ENCODE measurements at places on chromosomes 4 and X.

DNA sequence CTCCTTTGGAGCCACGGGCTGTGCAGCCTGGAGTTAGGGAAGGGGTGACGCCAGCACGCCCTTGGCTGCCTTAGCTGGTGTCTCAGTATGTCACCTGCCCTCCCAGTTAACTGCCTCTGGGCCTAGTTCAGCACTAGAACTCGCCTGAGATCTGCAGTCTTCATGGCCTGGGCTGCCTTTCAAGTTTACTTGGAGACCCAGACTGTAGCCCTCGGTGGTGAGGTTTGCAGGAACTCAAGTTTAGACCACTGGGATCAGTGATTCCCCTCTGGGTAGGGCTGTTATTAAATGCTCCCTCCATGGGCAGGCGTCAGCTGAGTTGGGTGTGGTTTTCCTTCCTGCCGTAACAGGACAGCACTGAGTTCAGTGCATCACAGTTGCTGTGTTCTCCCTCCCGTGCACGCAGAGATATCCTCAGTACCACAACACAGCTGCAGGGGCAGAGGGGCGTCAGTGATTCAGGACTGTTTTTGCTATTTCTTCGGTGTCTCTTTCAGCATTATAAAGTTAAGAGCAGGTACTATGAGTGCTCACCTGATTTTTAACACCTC lies 30.5 kb downstream of the PLAC8 start:
- peak; percentile 50 for DNase-seq

- no peak for DNase-seq
Observed at GRCh38 chr4:76968937-76969336, 19.4 kb downstream of the SEPTIN11 start.

- DNase-seq: no peak
Observed at GRCh38 chrX:34578237-34578636, 78.8 kb downstream of the TMEM47 start.

DNA sequence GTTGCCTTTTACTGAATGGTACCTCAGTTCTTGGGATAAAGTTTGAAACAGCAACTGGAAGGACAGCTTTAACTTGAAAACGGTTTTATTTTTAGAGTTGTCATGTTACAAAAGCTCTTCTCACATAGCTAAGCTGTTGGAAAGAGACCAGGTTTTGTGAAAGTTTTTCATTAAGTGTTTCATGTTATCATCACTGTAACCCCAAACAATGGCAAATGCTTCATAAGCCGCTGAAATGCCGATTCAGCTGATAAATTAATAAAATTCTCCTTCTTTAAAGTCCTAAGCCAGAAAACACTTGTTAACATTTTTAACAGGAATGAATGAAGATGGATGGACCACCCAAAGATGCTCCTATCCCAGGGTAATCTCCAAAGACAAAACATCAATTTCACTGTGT lies 76.1 kb upstream of the IRF2 start:
- no peak for DNase-seq

GRCh38 chr4:37978248-37978924 lies 18.2 kb downstream of the PTTG2 start:
- DNase-seq: peak; percentile 25

DNA sequence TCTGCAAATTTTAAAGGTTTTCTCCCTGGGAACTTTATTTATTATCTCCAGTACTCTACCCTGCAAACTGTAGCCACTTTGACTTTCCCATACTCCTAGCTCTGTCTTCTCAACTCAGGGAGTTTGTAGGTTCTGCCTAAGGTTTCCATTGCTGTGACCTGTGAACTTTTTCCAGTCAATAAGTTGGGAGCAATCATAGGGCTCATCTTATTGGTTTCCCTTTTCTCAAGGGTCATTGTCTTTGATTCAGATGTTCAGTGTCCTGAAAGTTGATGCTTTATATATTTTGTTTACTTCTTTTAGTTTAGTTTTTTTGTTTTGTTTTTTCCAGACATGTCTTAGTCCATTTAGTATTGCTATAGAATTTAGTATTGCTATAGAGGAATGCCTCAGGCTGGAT lies 85.3 kb upstream of the NUDT6 start:
- DNase-seq: no peak

DNA sequence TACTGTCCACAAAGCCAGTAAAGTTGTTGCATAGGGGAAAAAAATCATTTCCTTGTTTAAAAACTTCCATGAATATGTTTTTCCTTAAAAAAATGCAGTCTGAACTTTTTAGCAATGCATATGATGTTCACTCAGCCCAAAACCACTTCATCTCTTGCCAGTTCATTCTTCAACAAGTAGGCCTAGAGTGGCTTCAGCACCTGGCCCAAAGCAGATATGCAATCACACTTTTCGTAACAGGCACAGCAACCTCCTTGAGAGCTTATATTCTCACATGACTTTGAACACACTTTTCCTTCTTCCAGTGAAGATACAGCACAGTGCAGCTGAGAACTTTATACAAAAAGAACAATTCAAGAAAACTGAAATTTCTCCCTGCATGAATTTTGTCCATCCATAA lies 128.6 kb downstream of the ADAMTS3 start:
- no peak for DNase-seq

GRCh38 chrX:41621222-41621723 lies 67.5 kb upstream of the GPR34 start:
- DNase-seq: no peak

DNA sequence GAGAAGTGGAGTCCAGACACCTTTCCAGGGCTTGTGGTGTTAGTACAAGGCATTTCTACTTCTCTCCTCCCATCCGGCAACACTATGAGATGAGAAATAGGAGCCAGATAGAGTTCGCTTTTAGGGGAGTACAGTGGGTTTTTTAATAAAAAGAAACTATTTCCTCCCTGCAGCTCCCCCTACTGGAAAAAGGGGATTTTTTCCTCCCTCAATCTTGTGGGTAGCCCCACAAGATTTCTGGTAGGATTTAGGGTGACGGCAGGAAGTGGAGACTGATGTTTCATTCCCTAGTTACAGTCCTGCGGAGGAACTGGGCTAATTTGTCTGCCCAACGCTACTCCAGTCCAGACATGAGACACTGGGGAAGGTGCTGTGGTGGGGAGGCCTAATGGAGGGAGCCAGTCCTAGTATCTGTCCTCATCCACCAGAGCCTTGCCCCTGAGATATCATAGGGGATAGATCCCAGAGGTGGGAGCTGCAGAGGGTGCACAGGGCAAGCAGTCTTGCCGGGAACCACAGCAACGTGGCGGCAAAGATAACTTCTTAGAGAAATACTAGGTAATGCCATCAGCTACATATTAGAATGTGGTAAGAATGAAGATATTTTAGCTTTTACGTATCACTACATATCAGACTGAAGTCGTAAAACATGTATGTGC lies 45.5 kb upstream of the PRKG2 start:
- no peak for DNase-seq

DNA sequence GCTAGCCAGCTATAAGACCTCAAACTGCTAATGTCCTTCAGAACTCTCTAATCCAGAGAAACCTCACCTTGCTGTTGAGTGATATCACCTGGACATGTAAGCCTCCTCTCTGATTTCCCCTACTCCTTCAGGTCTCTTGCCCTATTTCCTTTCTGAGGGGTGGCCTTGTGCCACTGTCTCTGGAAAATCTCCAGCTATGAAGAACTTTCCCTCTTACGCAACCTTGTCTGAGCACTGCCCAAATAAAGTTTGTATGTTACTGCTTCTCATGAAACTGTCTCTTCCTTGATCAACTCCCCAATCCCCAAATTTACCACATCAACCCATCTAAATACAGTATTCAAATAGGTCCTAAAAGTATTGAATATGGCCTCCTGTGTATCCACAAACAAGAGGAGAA lies 53.5 kb upstream of the VEGFD start:
- no peak for DNase-seq

GRCh38 chr4:108029731-108030130 lies 40.0 kb downstream of the HADH start:
- peak; percentile 30 for DNase-seq

GRCh38 chr4:125421547-125421946 lies 106.8 kb downstream of the FAT4 start:
- no peak for DNase-seq

DNA sequence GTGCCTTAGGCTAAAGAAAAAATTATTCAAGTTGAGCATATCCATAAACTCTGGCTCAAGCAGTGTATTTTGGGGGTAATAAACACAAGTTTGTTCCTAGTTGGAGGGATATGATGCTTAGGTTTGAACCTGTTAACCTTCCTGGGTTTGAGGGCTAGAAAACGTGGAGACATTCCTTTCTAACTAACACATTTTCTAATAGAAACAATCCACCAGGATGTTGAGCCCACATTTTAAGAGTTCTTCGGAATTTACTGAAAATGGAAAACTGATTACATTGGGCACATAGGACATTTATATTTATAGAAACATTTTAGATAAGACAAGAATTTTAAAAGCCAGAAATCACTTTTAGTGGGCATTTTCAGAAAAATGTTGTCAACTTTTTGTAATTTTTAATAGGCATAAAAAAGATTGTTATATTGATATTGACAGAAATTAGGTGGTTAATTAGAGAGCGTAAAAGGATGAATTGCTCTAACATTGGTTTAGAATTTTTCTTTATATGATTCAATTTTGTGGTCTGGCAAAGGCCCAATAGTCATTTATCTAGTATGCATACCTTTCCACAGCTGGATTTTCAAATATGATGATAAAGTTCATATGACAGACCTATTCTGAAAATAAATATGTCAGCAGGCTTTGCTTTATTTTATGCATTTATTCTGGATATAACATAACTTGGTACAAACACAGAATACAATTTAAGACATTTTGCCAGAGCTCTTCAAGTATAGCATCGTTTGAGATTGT lies 49.2 kb downstream of the CEP44 start:
- no peak for DNase-seq

GRCh38 chr4:36523182-36523581 lies 241.8 kb downstream of the DTHD1 start:
- DNase-seq: no peak

- peak; percentile 65 for DNase-seq
Observed at GRCh38 chr4:40305328-40306170, 29.6 kb upstream of the CHRNA9 start.

GRCh38 chr4:1567519-1567807 lies 116.7 kb downstream of the FAM53A start:
- DNase-seq: no peak

GRCh38 chr4:100588076-100588475 lies 70.3 kb upstream of the EMCN start:
- no peak for DNase-seq

DNA sequence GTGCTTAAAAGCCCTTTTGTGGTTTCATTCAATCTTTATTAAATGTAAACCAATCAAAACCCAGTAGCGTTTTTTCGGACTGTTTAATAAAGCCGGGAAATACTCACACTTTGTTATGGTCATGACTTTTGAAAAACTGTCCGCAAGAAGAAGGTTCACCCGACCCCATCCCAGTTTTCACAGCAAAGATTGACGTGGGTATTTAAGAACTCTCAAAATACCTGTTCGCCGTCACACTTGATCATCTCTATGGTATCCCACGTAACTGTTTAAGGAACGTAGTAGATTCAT lies 20.9 kb downstream of the ETDB start:
- no peak for DNase-seq

- peak; percentile 1 for DNase-seq
Observed at GRCh38 chrX:18146954-18147353, 73.7 kb downstream of the BEND2 start.

- no peak for DNase-seq
Observed at GRCh38 chrX:132144061-132144460, 16.2 kb upstream of the FRMD7 start.

DNA sequence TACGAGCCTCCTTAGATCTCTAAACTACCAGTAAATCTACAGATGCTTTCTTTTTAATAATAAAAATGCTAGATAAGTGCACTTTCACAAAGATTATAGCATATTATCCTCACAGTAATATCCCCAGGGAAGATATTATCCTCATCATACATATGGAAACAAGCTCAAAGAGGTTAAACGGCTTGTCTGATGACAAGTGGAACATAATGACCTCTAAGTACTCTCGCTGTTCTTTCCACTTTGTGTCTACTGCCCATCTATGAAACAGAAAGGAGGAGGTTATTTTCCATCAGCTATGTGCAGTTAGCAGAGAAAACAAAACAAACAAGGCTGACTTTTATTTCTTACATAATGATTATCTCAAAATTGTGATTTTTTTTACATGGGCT lies 42.8 kb upstream of the PRDM8 start:
- DNase-seq: no peak

GRCh38 chr4:177632481-177632880 lies 190.2 kb upstream of the AGA start:
- DNase-seq: no peak

DNA sequence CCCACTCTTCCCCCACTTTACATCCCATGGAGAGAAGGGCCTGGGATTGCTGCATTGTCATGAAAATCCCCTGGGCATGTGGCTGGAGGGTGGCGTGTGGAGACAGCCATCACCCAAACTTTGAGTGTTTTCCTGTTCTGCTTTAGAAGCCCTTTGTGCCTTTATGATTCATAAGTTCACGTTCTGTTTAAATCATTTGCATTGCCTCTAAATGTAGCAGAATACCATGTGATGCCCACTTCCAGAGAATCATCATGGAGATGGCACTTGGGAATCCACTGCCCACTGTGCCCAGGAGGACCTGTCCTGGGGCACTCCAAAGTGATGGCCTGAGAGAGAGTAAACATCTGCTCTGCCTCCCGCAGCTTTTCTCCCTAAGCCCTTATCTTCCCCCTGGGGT lies 52.8 kb downstream of the MED28 start:
- no peak for DNase-seq

- no peak for DNase-seq
Observed at GRCh38 chrX:53817548-53817947, 131.0 kb upstream of the HUWE1 start.

DNA sequence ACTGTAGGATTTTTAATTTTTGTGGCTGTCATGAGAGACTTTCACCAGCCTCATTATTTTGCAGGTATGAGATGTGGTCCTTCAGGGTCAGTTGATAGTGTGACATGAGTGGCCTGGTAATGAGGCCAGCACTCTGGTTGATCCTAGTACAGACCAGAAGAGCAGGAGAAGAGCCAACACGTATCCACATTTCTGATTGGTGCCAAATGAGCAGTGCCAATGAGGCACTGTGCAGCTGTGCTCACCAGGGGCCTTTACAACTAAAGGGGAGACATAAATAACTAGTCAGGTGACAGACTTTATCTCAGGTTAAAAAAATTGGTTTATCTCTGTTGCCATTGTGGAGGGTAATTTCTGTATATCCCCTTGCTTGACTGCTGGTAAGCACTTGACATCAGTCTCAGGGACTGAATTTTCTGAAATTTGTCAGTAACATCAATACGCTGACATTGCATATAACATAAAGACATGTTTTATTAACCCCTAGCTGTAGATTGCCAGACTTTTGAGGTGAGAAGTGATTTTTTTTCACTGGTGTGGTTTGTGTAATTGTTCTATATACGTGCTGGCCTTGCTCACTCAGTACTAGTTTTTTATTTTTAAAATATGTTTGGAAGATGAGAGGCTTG lies 101.2 kb downstream of the AFF1 start:
- DNase-seq: no peak

- peak; percentile 60 for DNase-seq
Observed at GRCh38 chr4:17324386-17324830, 187.5 kb downstream of the QDPR start.

DNA sequence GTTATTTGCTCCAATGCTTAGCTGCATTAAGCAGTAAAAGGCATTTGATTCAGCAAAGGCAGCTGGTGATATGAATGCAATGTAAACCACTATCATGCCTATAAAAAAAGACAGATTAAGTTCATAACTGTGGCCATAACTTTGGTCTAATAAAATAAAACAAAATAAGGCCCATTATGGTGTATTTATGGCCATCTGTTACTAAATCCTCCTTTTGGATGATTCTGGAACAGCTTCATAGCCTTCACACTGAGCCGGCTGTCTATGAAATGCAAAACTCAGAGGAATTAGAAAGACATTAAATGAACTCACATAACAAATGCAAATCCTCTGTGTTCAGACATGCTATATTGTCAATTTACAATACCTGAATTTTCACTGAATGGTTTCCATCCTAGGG lies 223.7 kb upstream of the FAT4 start:
- DNase-seq: no peak
